MM.1S (cell line): ENCODE measurements at places on chromosomes 4 and X.
A peak's percentile ranks its signal among the peaks of the same experiment; 100 is the strongest.

- no peak for DNase-seq
These were observed 44.5 kb downstream of the NEK1 start for GRCh38 chr4:169567916-169568315.

DNA sequence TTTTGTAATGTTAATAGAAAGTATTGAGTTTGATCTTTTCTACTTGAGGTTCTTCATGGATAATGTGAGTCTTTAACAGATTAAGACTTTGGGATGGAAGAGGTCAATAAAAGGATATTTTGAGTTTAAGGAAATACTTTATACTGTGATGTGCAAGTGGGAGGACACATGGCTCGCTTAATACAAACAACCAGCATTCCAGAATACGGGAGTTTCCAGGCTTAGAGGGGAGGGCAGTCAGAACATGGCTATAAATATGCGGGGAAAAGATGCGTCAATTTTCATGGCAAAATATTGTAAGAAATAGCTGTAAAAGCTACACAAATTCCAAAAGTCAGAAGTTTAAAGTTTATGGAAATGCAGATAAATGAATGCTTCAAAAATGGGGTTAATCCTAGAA, 192.3 kb downstream of the AASDH start:
- no peak for DNase-seq

GRCh38 chr4:138671106-138671505, 344.5 kb upstream of the NOCT start:
- no peak for DNase-seq

- DNase-seq, result no peak
These were observed 25.6 kb downstream of the KDR start for GRCh38 chr4:55099816-55100215.

GRCh38 chr4:77623091-77623490, 17.5 kb downstream of the CXCL13 start:
- DNase-seq, result no peak

- DNase-seq, result no peak
These were observed 18.3 kb upstream of the HHIP start for GRCh38 chr4:144627663-144628076.

DNA sequence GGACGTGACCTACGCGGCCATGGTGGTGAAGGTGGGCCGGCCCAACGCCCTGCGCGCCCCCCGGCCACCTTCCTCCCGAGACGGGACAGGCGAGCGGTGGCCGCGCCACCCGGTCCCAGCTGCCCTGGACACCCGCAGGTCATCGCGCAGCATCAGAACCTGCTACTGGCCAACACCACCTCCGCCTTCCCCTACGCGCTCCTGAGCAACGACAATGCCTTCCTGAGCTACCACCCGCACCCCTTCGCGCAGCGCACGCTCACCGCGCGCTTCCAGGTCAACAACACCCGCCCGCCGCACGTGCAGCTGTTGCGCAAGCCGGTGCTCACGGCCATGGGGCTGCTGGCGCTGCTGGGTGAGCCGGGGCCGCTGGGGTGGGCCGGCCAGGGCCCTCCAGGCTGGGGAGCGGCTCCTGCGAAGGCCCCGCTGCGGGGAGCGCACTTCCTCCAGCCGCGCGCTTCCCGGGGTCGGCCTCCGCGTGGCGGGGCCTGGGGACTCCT, 9.0 kb upstream of the SLC26A1 start:
- no peak for DNase-seq

- DNase-seq, result no peak
These were observed 549.7 kb upstream of the TENM3 start for GRCh38 chr4:181693517-181693916.

- peak; percentile 19 for DNase-seq
These were observed 8.3 kb upstream of the HAND2 start for GRCh38 chr4:173538148-173538908.

GRCh38 chrX:19860571-19860970, 26.8 kb downstream of the SH3KBP1 start:
- DNase-seq, result no peak

- DNase-seq, result peak; percentile 52
These were observed 47.2 kb downstream of the FAM114A1 start for GRCh38 chr4:38914854-38915253.

- DNase-seq, result no peak
These were observed 176.1 kb downstream of the DCAF12L1 start for GRCh38 chrX:126376465-126376864.

DNA sequence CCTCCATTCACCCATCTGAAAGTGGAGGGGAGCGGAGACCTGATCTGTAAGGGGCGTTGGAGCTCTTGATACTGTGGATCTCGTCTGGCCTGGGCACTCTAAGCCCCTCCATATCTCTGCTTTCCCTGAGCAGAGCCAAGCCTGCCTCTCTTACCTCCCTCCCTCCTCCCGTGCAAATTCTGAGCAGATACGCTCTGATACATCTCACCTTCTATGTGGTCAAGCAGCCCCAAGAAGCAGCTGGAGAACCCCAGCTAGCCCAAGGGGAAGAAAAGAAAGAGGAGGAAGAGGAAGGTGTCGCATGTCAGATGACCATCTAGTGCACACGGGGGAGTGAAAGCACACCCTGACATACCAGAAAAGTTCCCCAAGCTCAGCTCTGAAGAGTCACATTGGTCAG, 1.9 kb upstream of the DGAT2L6 start:
- no peak for DNase-seq

DNA sequence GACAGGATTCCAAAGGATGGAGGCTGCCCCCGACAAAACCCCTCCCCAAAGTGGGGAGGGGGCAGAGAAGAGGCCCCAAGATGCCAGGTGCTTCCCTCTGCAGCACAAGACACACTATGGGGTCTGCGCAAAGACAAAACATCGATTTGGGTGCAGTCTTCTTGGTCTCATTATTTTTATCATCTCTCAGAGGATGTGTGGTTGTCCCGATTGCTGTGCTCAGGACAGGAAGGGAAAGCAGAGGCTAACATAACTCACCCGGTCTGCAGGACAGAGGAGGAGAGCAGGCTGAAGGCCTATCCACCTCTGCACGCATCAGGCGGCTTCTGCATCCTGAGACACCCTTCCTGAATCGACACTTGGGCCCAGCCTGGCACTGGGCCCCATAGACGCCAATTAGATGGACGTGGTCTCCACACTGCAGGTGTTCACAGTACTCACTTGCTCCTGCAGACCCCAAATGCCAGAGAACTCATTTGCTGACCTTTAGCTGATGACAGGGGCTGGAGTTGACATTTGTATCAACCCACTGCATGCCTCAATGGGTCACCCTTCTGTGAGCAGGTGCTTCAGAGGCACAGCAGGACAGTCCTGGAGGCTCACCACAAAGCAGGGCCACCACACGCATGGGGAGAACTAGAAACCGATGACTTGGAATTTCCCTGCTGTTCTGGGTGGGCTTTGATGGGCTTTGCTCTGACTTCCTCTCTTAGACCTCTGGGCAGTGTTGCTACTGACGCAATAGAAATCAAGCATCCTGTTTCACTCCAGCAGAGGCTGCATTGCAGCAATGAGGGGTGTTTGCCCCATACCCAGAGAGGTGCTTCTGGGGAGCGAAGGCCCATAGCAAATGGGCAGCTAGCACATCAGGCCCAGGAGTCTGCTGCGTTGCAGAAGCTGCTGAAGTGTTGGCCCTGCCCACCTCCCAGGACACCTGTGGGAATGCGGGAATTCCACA, 96.3 kb upstream of the ENPP6 start:
- no peak for DNase-seq
